ENCODE measurements at places on chromosomes 2 and 18.

DNA sequence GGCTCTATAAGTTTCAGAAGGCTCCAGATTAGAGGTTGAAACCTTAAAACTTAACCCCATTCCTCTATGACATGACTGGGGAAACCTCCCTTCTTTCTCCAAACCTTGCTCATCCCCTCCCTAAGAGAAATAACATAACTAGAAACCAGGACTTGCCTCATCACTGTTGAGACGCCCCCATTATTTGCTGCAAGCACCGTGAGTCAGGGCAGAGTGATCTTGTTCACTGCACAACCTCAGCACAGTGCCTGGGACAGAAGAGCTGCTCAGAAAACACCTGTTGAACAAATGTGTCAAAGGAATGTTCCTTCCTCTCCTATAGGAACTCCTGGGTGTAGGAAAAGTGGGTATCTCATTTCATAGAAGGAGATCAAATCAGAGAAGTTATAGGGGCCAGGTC lies 132.7 kb upstream of the CTAGE1 start:
- no peak for DNase-seq

GRCh38 chr2:103959174-103960128 lies 894.5 kb upstream of the POU3F3 start:
- no peak for DNase-seq

DNA sequence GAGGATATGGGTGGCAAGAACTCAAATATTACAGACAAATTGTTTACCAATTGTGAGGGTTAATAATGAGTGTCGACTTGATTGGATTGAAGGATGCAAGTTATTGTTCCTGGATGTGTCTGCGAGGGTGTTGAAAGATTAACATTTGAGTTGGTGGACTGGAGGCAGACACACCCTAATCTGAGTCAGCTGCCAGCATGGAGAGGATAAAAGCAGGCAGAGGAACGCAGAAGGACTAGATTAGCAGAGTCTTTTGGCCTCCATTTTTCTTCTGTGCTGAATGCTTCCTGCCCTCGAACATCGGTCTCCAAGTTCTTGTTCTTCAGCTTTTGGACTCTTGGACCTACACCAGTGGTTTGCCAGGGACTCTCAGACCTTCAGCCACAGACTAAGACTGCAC lies 1503.7 kb downstream of the LRP1B start:
- DNase-seq, result no peak

DNA sequence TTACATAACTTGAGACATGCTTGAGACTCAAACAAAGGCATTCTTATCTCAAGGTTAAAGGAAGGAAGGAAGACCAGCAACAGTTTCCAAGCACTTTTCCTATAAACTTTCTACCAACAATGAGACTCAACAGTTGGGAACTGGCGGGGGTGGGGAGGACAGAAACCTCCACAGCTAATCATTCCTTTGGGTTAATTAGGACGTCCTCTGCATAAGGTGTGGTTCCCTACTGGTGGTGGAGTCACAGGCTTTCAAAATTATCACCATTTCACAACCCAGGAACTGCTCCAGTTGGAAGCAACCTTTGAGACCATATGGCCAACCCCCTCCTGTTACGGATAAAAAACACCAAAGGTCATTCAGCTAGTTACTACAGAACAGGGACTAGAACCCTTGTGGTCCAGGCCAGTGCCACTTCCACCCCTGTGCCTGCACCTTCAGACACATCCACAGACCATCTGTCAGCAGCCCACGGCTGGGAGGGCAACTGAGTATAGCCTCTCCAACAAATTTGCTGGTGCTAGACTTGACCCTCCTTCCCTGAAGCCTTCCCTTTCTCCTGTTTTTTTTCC lies 30.1 kb upstream of the ATL2 start:
- no peak for DNase-seq

- no peak for DNase-seq
Observed at GRCh38 chr18:51361130-51361860, 163.8 kb upstream of the MEX3C start.

DNA sequence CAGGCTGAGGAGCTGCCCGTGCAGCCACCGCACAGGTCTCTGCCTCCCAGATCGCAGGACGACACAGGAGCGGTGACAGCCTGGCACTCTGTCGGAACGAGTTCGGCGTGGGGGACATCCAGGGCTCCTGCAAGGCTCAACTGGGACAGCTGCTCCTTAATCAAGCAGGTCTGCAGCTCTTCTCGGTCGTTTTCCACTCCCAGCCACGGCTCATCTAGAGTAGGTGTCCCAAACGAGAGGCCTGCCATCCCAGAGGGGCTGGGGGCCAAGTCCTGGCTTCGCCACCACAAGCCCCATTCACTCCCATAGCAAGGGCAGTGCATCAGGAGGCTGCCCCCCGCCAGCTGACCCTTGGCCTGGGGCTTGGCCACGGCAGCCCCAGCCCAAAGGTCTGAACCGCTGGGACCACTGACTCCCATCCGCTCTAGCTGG lies 22.5 kb downstream of the PASK start:
- DNase-seq, result no peak

- DNase-seq, result no peak
Observed at GRCh38 chr2:159156834-159157233, 129.7 kb downstream of the WDSUB1 start.

DNA sequence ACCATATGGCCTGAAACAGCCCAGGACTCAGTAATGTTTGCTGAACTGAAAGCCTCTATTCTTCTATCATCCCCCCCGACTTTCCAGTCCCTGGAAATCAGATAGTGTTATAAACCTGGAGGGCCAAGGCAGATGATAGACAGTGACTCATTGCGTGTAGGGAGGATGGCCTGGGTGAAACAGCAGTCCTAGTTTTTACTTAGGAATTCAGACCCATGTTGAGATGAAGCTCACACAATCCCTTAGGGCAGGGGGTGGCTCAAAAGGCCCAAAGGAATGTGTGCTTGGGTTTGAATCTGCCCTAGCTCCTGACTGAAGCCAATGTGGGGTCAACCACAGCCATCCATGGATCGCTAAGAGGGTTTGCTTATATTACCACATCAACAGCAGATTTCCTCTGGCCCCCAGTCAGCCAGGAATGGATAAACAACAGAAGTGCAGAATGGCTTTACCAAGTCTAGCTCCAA lies 43.9 kb upstream of the STPG4 start:
- DNase-seq, result no peak

GRCh38 chr2:232835687-232836208 lies 34.3 kb upstream of the SNORC start:
- no peak for DNase-seq

DNA sequence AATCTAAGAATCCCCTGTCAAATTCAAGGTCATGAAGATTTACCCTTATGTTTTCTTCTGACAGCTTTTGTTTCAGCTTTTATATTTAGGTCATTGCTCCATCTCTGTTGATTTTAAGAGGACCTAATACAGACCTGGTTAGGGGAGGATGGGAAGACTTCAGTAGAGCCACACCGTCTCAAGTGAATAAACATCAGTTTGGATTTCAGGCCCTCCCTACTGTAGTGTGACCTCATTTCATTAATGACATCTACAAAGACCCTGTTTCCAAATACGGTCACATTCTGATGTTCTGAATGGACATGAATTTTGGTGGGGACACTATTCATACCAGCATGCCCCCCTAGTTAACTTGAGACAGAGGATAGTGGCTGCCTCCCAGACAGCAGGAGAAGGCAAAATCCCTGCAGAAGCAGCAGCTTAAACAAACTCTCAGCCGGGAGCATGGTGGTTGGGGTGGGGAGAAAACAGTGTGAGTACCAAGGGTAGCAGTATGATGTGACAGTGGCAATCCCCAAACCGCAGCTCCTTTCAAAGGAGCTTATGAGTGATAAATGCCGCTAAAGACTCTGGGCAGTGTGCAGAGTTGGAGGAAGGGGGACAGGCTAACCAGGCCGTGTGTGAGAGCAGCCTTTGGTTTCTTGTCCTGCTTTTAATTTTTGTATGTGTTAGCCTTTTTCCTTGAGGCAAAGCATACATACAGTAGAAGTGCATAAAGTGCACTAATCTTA lies 65.9 kb upstream of the TNP1 start:
- no peak for DNase-seq

- DNase-seq, result no peak
Observed at GRCh38 chr2:200765139-200765951, 46.4 kb upstream of the BZW1 start.

DNA sequence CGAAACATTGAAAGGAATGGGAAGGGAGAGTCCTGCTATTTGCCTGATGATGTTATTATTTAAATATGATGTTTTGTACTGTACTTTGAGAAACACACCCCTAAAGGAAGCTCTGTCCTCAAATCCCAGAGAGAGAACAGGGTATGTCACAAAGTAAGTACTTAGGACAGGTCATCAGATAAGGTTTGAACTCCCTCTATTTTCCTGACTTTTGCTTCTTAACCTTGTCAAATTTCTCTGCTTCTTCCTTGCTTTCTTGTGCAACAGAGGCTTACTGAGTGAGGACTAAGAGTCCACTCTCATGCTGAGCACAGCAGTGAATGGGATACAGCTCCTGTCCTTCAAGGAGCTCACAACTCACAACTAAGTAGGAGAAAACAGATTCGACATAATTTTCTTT lies 3.7 kb downstream of the DGUOK start:
- DNase-seq, result no peak

DNA sequence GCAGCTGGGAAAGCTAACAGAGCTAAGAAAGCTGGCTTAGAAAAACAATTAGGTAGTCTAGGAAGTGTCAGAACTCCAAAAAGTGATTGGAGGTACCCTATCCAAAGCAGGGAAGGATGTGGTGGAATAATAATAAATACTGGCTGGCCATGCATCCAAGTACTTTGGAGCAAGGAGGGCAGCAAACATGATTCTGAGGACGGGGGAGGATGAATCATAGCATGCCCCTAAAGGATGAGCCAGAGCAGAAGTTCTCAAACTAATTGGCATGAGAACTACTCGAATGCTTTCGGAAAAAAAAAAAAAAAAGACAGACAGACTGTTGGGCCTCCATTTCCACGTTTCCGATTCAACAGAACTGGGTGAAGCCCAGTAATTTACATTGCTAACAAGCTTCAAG lies 2.4 kb downstream of the CWC22 start:
- no peak for DNase-seq

DNA sequence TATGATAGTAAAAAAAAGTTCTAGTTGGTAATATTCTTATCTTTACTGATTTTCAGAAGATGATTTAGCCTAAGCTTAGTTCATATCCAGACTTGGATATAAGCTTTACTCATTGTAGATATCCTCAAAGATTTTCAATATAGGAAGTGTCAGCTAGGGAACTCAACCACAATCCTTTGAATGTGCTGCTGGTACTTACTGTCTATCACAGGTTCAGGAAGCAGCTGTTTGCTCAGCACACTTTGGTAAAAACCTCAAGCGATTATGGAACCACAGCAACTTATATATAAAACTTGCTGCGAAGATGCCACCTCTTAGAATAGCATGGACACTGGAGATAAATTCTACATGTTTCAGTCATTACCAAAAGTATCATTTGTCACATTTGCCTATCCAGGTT lies 60.1 kb upstream of the TNFRSF11A start:
- no peak for DNase-seq

DNA sequence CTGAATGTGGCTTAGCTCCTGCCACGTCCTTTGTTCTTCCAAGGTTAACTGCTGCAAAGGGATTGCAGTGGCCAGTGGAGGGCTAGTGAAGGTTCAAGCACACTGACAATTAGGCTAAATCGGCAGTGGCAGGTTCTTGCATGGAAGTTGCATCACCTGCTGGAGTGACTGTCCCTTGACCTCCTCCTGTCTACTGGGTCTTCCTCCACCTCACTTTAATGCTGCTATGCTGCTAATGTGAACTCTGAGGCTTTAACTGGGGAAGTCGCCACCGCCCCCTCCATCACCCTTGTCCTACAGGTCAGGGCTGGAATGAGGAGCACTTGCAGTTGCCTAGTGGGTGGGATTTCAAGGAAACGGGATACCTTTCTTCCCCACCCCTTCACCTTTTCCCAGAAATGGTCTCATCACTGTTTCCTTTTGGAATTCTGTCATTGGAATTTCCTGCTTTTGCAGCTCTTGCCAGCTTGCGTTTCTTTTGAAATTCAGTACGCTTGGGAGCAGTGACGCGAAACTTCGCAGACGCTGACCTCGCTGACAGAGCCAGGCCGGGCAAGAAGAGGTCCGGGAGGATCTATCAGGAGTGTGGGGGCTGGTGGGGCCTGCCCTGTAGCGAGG lies 150.3 kb downstream of the SH3RF3 start:
- no peak for DNase-seq

GRCh38 chr18:58046794-58047555 lies 2.9 kb downstream of the NEDD4L start:
- DNase-seq, result no peak

- DNase-seq, result no peak
Observed at GRCh38 chr2:15158532-15158931, 402.6 kb downstream of the NBAS start.

- DNase-seq, result no peak
Observed at GRCh38 chr2:39094717-39095363, 26.0 kb downstream of the SOS1 start.

DNA sequence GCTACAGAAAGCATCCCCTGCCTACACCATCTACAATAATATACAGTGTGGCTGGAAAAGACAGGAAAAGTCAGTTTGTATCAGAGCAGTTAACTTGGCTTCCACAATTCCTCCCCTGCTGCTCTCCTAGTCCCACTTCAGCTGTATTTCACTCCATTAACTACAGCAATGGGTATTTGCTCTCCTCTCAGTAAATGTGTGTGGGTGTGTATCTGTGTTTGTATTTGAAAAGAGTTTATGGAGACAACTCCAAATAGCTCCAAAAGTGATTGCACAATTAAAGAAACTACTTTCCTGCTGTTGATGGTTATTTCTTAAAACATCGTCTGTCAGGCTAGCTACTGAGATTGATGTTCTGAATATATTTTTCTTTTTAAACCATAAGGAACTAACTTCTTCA lies 333.7 kb upstream of the FIGN start:
- no peak for DNase-seq

DNA sequence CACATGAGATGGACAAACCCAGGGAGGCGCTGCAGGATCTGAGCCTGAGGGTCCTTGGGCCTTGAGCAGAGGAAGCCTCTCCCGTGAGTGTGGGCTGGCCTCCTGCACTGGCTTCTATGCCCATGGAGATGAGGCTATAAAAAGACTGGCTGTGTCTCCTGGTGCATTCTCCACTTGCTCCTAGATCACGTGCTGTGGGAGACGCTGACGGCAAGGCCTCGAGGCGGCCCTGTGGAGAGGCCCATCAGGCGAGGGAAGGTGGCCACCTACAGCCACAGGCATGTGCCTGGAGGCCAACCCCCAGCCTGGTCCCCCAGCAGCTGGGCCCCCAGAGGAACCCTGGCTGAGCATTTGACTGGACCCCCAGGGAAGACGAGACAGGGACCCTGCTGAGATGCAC lies 198.9 kb downstream of the TWIST2 start:
- no peak for DNase-seq

DNA sequence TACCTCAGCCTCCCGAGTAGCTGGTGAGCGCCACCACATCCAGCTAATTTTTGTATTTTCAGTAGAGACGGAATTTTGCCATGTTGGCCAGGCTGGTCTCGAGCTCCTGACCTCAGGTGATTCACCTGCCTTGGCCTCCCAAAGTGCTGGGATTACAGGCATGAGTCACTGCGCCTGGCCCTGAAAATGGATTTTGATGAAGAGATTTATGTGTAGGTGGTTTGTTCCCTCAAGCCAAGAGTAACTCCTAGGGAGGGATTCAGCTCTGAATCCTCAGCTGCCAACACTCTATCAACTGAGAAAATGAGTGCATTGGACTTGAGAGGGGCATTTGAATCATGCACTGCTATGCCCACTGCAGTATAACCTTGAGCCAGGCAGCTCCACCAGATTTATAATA lies 17.5 kb upstream of the LIPG start:
- DNase-seq, result no peak

All from stimulated activated CD8-positive, alpha-beta memory T cell treated with anti-CD3 and anti-CD28 coated beads, Interleukin-15, amount 100 ng/mL, for 4 hours (primary cell).